ENCODE measurements at places on chromosomes 11 and 22.

DNA sequence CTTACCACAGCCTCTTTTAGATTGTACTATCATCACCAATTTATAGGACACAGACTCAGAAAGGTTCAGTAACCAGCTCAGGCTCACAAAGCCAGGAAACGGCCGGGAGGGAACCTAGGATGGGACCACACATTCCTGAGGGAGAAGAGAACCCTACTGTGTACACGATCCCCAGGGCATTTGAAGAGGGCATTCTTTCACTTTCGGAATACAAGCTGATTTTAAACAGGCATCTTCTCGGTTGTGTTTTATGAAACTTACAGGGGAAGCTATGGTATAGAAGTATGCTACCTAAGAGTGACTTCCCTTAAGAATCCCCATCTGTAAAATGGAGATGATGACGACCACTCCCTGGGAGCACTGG lies 19.0 kb downstream of the SMCO4 start:
- DNase-seq = no peak

DNA sequence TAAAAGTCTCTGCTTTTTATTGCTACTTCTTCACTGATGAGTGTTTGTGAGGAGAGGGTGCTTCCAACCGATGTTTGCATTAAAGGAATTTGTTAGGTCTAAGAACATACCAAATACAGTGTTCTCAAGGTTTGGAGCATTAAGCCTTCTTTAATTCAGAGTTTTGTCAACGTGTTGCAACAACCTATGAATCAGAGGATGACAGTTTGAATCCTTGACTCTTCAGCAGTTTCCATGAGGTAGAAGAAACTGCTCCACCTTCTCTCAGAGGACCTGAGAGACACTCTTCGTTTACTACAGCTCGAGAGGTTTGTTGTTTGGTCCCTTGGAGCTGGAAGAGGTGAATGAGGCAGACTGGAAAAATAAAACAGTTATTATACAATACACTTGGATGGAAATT lies 55.7 kb downstream of the NCAM1 start:
- no peak for DNase-seq

GRCh38 chr22:40218723-40219294 lies 41.1 kb downstream of the TNRC6B start:
- no peak for DNase-seq

GRCh38 chr11:124837491-124837856 lies 27.8 kb upstream of the ROBO3 start:
- DNase-seq = peak; percentile 45

GRCh38 chr11:126561327-126561893 lies 205.9 kb downstream of the ST3GAL4 start:
- peak; percentile 12 for DNase-seq

- no peak for DNase-seq
Measured at GRCh38 chr11:10793470-10794255, 15.1 kb downstream of the EIF4G2 start.

- DNase-seq = no peak
Measured at GRCh38 chr11:20661445-20661844, 7.9 kb upstream of the NELL1 start.

- no peak for DNase-seq
Measured at GRCh38 chr11:119754656-119755355, 25.8 kb upstream of the NECTIN1 start.

DNA sequence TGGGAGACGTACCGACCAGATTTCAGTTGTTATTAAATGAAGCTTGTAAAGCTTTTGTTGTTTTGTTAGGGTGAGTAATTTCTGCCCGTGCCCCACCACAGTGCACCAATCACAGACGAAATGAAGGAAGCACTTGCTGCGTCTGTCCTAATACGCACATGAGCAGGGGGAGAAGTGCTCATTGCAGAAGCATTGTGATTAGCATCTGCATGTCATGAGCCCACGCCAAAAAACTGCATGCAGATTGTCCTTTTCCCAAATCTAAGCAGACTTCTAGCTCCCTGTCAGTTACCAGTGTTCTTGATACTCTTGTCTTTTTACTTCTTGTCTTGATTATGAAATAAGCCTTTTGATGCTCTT lies 15.5 kb downstream of the RBX1 start:
- DNase-seq = no peak

- no peak for DNase-seq
Measured at GRCh38 chr22:45493286-45493771, 9.4 kb upstream of the FBLN1 start.

- DNase-seq = no peak
Measured at GRCh38 chr11:14623036-14623435, 20.6 kb upstream of the PDE3B start.

GRCh38 chr11:123904932-123905331 lies 3.0 kb downstream of the OR8D4 start:
- no peak for DNase-seq

- no peak for DNase-seq
Measured at GRCh38 chr11:112288021-112288420, 27.4 kb upstream of the PLET1 start.

GRCh38 chr11:20547411-20547810 lies 52.0 kb upstream of the SLC6A5 start:
- no peak for DNase-seq

GRCh38 chr11:132052904-132053303 lies 682.5 kb downstream of the NTM start:
- no peak for DNase-seq

DNA sequence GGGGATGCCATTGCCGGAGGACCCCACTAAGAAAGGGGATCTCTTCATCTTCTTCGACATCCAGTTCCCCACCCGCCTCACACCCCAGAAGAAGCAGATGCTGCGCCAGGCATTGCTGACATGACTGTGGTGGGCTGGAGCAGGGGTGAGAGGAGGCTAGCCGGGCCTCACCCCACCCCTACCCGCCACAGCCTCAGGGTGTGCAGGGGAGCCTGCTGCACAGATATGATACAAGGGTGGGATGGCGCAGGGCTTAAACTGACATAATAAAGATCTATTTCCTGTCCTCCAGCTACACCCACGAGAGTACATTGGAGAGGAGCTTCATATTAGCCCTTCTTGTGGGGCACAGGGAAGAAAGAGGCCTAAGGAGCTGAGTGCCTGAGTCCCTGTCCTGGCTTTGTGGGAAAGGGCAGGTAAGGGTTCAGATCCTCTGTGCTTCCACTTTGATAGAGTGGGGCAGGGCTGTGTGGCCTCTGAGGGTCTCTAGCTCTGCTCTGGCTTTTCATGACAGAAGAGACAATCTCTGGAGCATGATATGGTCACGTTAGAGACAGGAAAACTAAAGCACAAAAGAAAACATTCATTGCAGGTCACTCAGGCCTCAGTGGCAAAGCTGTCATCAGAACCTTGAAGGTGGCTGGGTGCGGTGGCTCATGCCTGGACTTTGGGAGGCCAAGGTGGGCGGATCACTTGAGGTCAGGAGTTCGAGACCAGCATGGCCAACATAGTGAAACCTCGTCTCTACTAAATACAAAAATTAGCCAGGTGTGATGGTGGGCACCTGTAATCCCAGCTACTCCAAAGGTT lies 12.4 kb downstream of the UCP2 start:
- no peak for DNase-seq

- no peak for DNase-seq
Measured at GRCh38 chr22:41302021-41302767, 869 bp downstream of the ZC3H7B start.

GRCh38 chr22:19659805-19660345 lies 54.4 kb upstream of the SEPTIN5 start:
- DNase-seq = no peak

DNA sequence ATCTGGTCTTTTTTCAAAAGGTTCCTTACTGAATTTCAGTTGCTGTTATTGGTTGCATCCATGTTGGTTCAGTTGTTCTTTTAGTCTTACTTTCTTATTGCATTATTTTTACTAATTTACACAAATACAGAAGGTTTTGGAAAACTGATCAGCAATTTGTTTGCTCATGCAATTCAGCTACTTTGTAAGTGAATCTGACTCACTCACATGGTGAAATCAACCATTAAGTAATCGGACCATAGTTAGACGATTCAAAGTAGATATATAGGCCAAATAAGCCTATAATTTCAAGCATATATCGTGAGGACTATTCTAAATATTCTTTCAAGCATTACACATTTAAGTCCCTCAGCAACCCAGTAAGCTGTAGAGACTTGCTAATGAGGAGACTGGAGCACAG lies 41.7 kb downstream of the CCDC83 start:
- no peak for DNase-seq

DNA sequence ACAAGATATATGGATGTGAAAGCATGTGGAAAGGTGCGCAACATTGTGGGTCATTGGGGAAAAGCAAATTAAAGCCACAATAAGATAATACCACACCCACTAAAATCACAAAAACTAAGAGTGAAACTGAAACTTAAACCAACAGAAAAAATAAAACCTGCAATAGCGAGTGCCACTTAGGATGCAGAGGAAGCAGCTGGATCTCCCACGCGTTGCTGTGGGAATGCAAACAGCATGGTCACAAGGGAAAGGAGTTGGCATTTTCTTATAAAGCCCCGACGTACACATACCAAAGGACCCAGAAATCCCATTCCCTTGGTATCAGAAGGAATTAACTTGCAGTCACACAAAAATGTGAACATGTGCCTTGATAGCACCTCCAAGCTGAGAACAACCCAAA lies 712.0 kb downstream of the TBC1D22A start:
- no peak for DNase-seq

GRCh38 chr11:132999516-132999915 lies 532.8 kb downstream of the OPCML start:
- no peak for DNase-seq

GRCh38 chr22:33654173-33654895 lies 265.9 kb downstream of the LARGE1 start:
- DNase-seq = no peak

DNA sequence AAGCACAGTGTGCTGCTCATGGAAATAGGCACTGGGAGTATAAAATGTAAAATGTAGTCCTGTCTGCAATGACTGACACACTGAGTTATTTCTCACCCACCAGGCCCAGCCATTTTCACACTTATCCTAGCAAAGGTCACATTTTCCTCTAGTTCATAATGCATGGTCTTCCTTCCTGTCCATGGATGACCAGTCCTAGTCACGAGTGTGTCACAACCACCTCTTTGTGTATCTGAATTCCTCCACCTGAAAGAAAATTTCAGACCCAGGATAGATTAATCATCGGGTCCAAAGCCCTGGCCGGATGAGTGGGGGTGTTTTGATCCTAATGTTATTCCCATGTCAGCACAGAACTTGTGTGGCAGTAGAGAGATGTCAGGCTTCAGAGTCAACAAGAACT lies at the start of gene MRGPRX4:
TSS of gene MRGPRX4 (plus strand) at position 172 of the 400 bp plus-strand sequence. CDS start 420 bp downstream, outside the sequence.
- DNase-seq = no peak

DNA sequence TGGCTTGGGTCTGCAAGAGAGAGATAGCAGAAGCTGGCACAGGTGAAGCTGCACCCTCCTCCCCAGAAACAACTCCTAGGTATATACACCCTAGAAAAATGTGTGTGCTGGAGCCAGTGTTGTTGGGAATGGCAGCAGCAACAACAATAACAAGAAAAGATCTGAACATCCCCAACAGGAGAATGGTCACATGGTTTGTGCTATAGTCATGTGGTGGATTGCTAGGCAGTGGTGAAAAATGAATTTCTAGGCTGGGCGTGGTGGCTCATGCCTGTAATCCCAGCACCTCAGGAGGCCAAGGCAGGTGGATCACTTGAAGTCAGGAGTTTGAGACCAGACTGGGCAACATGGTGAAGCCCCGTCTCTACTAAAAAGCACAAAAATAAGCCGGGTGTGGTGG lies 31.0 kb upstream of the FGF19 start:
- DNase-seq = no peak

DNA sequence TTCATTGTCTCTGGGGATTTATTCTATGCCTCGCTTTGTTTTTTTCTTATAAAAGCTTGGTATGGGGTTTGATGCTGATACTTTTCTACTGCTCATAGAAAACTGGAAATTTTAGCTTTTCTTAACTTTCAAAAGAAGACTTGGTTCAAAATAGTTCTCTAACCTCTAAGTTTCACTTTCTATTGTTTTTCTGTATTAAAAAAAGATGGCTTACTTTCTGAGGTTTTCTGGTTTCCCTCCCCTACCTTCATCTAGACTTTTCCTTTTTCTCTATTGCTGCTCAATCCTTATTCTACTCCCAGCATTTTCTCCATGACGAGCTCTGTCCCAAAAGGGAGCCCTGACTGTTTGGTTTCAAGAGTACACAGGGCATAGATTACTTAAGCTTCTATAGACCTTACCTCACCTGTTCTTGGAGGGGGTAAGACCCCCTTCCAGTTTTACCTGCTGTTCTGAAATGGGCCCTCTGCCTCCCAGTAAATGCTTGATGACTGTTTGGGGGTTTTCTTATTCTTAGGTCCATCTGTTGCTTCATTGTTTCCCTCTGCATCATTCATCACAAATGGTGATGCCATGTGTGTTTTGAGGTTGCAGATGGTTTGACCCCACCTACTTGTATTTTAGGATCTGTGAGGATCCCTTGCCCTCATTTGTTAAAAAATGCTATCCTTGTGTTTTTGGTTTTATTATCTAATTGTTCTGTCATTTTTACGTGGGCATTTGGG lies 29.5 kb downstream of the DNHD1 start:
- no peak for DNase-seq

DNA sequence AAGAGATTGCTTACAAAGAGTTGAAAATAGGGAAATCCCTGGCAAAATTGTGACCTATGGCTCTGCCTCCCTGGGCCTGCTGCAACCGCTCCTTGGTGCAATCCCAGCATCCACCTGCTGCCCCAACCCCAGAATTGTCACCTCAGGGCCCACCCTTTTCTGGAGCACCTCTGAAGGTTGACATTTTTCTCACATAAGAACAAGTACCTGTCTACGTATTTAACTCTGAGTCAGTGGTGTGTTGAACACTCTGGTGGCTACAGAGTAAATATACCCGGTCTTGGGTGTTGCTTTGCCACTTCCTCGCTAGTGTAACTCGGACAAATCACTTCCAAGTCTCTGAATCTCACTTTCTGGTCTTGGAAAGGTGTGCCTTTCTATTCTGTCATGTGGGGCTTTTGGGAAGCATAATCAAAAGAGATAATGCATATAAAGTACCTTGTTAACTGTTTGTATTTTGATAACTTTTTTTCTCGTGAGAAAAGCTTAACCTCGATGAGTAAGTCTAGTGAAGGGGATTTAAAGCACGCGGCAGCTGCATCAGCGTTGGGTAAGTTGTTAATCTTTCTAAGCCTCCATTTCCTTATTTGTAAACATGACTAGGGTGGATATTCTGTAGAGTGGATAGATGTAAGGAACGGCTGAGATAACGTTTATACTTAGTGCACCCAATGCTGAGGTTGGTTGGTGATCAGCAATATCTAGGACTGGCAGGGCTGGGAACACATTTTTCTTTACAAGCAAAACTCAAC lies 881.2 kb downstream of the OPCML start:
- no peak for DNase-seq

GRCh38 chr22:49671331-49672013 lies 156.2 kb downstream of the BRD1 start:
- no peak for DNase-seq

- no peak for DNase-seq
Measured at GRCh38 chr11:127464325-127464724, 463.8 kb upstream of the KIRREL3 start.

GRCh38 chr11:65593518-65594414 lies 1.8 kb downstream of the KCNK7 start:
- DNase-seq = no peak

GRCh38 chr11:46894961-46895360 lies 23.4 kb downstream of the LRP4 start:
- DNase-seq = no peak

Measured in NCI-H2081 (cell line).